ENCODE measurements at places on chromosomes 13 and 19. TPM values are rescaled to one million over a fixed set of nuclear protein-coding genes. Genes with fewer than 3 reads are reported as not detected.

The UQCRFS1 gene
- total RNA-seq, result 46.4 TPM

The CEACAM16 gene
- not detected for total RNA-seq

The SCEL gene
- total RNA-seq, result not detected

The TMEM238 gene
- not detected for total RNA-seq

The U2AF1L4 gene
- 7.1 TPM for total RNA-seq

The SIAH3 gene
- not detected for total RNA-seq

The MICU2 gene
- total RNA-seq, result 57.7 TPM

The KCTD4 gene
- total RNA-seq, result not detected

The ZNF730 gene
- 0.16 TPM for total RNA-seq

The ZNF844 gene
- total RNA-seq, result 2.0 TPM

Measured in fibroblast of the aortic adventitia (primary cell).